ENCODE measurements at places on chromosomes 5 and 9. TPM values are rescaled to one million over a fixed set of nuclear protein-coding genes. Genes with fewer than 3 reads are reported as not detected.

The CETN3 gene
- total RNA-seq = 4.1 TPM

DNA sequence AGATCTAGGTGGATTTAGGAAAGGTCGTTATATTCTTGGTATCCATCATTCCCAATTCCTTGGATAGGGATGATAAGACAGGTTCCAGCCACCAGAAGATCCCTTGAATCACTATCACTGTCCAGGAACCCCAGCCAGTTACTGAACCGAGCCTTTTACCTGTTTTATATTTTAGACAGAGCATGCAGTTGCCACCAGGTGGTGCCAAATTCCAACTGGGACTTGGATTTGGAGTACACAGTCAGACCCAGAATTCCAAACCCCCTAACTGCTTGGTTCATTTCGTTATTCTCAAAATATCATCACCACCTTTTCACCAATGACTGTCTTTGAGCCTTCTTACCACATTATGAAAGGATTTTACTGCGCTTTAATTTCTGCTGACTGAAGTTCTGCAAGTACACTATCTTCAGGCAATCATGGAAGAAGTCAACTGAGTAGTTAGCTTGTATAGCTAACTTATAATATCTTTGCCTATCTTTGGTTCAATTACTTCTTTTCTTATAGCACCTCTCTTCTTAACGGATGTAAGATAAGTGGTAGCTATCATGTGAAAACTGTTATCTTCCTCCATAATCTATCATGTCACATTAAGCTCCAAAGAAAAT is 191.8 kb downstream of the PRR16 start:
- DNase-seq = no peak

DNA sequence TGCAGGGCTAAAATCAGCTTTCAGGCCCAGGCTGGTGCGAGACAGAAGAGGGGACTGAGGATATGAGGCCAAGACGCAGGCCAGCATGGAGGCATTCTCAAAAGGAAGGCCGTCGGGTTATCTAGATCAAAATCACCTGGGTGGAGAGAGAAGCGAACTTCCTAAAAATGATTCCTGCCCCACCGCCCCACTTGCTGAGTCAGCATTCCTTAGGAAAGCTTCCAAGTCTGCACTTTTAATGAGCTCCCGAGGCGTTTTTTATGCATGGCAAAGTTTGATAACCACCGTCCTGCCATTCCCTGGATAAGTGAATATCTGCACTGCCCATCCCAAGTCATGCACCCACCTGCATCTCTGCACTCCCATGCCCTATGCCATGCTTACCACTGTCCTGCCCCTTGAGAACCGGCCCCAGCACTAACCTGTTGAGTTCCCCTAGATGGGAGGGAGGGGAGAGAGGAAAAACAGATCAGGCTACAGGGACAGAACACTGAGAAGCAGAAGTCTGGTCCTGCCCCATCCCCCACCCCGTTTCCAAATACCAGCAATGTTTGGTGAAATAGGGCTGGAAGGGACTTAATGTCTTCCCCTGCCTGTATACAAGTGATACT is 1.6 kb upstream of the SPOCK1 start:
- no peak for DNase-seq

DNA sequence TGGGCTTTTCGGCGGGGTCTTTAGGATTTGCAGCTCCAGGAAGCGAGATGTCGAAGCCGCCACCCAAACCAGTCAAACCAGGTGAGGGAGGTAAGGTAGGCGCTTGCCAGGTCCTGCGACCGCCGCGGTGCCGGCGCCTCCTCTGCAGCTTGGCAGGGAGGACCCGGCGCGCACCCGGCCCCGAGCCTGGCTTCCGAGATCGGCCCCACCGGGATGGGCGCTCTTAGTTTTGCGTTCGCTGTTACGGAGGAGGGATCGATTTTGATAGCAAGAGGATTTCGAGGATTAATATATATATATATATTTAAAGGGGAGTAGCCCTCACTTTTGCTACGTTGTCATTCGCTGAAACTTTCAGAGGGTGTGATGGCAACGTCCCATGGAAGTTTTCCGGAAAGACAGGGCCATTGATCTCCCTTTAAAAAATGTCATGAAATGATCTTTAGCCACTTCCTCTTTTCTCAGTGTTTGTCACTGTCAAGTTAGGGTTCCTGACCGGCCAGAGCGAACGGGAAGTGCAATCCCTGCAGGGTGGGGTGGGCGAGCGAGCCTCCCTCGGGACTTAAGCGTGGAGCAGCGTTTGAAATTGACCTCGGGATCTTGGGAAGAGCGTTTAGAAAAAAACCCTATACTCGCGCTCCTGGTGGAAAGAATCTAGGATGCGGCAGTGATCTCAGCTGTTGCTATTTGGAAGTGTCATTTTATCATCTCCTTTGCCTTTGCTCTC is 495 bp downstream of the OSTF1 start:
- DNase-seq = peak; percentile 65

The SLC34A3 gene
- not detected for total RNA-seq

The IFNK gene
- total RNA-seq = not detected

DNA sequence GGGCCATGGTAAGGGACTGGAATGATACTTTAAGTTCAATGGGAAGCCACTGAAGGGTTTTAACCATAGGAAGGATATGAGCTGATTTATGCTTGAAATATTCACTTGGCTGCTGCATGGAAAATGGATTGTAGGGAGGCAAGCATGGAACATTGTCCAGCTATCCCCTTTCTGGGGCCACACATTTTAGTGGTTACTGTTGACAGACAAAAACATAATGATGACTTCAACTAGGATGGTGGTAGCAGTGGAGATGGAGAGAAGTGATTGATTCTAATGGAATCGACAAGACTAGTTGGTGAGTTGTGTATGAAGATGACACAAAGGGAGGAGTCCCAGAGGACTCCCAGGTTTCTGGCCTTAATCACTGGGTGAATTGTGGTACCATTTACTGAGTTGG is 6.2 kb upstream of the FCHSD1 start:
- no peak for DNase-seq
